ENCODE measurements at places on chromosomes 4 and X.
A peak's percentile ranks its signal among the peaks of the same experiment; 100 is the strongest.

- peak; percentile 42 for DNase-seq
Measured at GRCh38 chr4:83285055-83285407, 433 bp upstream of the COQ2 start.

DNA sequence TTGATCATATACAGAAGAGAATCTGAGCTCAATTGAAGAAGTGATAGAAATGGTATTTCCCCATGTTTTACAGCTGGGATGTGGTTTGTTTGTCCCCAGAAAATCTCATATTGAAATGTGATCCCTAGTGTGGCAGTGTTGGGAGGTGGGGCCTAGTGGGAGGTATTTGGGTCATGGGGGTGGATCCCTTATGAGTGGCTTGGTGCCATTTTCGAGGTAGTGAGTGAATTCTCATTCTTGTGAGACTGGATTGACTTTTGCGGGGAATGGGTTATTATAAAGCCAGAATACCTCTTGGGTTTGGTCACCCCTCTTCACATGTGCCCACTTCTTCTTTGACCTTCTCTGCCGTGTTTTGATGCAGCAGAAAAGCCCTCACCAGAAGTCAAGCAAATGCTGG, 29.6 kb upstream of the PAGE1 start:
- DNase-seq = no peak

- DNase-seq = no peak
Measured at GRCh38 chr4:141391293-141391692, 170.6 kb downstream of the ZNF330 start.

DNA sequence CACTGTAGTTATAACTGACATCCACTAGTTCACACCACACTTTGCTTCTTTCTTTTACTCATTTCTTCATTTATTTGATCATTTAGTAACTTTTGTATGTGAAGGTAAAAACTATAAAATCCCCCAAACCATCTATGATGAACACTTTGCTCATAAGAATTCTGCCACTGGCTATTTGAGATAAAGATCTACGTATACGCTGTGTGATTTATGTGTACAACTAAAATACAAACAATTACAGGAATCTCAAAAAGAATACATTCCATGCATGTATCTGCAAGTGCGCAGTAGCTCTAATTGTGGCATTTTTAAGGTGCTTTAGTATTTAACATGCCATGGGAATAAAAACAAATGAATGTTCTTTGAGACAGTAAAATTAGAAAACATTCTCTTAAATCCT, 156.9 kb upstream of the NAP1L5 start:
- no peak for DNase-seq

DNA sequence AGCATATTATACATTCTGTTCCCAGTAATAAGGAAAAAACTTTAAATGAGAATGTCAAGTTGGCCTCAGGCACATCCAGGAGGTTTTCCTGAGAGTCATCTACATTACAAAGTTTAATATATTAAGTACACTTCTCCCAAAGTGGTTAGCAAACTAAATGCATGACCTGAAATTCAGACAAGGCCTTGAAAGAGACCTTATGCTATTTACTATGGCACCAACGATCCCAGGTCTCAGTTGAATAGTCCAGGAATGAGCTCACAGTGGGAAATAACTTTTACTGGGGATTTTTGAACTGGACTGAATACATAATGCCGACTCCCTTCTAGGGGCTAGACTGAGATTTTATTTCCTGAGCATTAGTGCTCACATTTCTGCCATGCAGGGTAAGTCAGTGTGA, 1577.5 kb upstream of the PCDH7 start:
- no peak for DNase-seq

DNA sequence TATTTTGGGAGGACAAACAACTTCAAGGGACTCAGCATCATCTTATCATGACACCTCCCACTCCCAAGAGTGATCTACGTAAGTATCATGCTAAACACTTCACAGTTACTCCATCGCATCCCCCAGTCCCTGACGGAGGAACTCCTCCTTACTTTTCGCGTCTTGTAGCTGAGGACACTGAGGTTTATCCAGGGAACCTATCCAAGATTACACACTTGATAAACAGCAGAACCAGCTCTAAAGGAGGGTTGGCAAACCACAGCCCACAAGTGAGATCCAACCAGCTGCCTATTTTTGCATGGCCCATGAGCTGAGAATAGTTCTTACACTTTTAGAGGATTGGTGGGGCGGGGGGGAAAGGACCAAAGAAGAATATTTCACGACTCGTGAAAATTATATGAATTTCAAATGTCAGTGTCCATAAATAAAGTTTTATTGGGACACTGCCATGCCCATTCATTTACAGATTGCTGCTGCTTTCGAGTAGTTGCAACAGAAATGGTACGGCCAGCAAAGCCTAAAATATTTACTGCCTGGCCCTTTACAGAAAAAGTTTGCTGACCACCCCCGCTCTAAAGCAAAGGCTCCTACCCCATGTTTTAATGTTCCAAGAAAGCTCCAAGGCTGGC, 47.8 kb downstream of the SEPSECS start:
- DNase-seq = no peak

GRCh38 chr4:99447079-99447478, 11.9 kb upstream of the ADH7 start:
- peak; percentile 1 for DNase-seq

GRCh38 chrX:48802089-48802904, 430 bp downstream of the HDAC6 start:
- DNase-seq = peak; percentile 55

- peak; percentile 38 for DNase-seq
Measured at GRCh38 chrX:130171446-130172126, at the start of gene RAB33A. RAB33A (plus strand) TSS chrX:130171962; CDS start chrX:130172063, 101 bp downstream.

DNA sequence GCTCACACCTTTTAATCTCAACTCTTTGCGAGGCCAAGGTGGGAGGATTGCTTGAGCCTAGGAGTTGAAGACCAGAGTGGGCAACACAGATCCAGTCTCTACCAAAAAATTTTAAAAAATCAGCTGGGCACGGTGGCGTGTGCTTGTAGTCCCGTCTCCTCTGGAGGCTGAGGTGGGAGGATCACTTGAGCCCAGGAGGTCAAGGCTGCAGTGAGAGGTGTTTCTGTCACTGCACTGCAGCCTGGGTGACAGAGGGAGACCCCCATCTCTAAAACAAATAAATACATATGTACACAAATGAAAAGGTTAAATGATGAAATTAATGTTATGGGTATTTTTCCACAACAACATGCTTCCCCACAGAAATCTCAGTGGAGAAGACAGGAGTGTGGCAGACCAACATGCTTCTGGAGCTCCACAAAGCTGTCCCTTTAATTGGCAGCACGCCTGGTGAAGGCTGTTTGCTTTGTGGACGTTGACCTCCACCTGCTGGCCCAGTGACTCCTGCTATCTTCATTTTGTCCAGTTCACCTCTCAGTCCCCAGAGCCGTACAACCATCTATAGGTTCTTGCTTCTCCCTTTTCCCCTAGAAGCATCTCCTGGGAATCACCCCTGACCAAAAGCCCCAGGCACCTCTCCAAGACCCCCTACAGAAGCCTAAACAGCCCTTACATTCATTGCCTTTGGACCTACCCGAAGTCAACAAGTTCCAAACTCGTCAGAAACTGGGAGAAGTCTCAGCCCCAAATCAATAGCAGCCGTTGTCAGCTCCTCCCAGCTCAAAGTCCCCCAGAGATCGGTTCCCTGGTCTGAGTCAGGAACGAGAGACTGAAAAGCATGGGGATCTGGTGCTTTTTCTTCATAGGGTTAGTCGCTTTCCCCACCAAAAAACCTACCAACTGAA, 36.4 kb upstream of the CD99 start:
- no peak for DNase-seq

GRCh38 chr4:156803056-156803455, 168.5 kb downstream of the PDGFC start:
- no peak for DNase-seq

GRCh38 chrX:73965833-73966232, 338.1 kb upstream of the ZCCHC13 start:
- DNase-seq = no peak

DNA sequence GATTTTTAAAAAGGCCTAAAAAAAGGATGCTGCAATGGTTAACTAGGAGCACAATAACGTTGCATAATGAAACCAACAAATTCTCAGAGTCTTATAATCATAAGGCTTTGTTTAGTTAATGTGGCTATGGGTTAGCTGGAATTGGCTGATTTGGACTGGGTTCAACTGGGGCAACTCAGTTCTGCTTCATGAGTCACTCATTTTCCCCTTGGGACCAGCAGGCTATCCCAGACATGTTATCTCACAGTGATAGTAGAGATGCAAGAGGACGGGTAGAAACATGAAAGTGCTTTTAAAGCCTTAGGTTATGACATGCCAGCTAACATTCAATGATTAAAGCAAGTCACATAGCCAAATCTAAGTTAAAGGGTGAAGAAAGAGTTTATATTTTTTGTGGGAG, 189.2 kb upstream of the GK2 start:
- DNase-seq = no peak

DNA sequence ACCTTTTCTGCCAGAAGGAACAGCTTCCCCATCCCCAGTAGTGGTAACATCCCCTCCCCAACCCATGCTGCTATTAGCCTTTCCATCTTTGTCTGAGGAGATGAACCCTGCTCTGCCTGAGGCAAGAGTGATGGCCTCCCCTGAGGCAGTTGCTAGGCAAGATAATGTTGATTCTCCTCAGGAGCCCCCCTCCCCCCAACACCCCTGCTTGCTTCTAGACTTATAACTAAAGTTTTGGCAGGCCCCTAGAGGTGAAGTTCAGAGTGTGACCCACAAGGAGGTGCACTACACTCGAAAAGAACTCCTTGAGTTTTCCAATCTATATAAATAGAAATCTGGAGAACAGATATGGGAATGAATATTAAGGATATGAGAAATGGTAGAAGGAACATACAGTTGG, 962.5 kb downstream of the ADGRL3 start:
- DNase-seq = no peak

GRCh38 chr4:42101446-42101975, 50.9 kb downstream of the BEND4 start:
- DNase-seq = no peak

GRCh38 chr4:108327642-108328382, 159.1 kb upstream of the LEF1 start:
- no peak for DNase-seq

GRCh38 chr4:139511320-139511719, 44.7 kb downstream of the SETD7 start:
- DNase-seq = no peak

DNA sequence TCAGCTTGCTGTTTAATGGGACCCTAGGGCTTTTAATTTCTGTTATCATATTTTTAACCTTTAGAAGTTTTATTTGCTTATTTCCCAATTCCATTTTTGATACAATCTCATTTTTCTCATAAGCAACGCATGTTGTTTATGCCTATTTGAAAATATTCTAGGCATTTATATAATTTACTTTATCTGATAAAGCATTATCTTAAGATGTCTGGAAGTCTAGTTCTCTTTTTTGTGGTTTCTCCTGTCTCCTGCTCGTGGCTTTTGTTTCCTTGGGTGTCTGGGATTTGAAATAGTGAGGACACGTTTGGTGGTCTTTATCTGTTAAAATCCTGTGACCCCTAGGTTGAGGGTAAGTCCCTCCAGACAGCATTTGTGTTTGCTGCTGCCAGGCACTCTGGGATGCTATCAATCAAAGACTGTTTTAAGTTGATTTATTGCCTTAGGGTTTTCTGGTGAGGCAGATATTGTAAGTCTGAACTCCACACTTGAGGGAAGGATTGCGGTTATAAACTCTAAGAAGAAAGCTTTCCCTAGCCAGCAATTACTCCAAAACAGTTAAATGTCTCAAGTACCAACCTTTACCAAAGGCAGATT, 208.0 kb downstream of the PRDM5 start:
- no peak for DNase-seq

GRCh38 chr4:138267835-138268234, 25.7 kb upstream of the SLC7A11 start:
- no peak for DNase-seq

GRCh38 chr4:182495031-182495430, 251.8 kb downstream of the TENM3 start:
- DNase-seq = no peak

GRCh38 chrX:27706526-27706925, 101.3 kb upstream of the MAGEB10 start:
- no peak for DNase-seq

GRCh38 chrX:154321594-154321993, 26.0 kb downstream of the TKTL1 start:
- no peak for DNase-seq

GRCh38 chrX:112147206-112147605, 64.6 kb upstream of the TRPC5 start:
- no peak for DNase-seq

- no peak for DNase-seq
Measured at GRCh38 chr4:112504807-112505206, 11.2 kb downstream of the NEUROG2 start.

- no peak for DNase-seq
Measured at GRCh38 chrX:21723084-21723483, 34.8 kb downstream of the SMPX start.

- DNase-seq = no peak
Measured at GRCh38 chrX:131057706-131058105, 440 bp upstream of the ARHGAP36 start.

DNA sequence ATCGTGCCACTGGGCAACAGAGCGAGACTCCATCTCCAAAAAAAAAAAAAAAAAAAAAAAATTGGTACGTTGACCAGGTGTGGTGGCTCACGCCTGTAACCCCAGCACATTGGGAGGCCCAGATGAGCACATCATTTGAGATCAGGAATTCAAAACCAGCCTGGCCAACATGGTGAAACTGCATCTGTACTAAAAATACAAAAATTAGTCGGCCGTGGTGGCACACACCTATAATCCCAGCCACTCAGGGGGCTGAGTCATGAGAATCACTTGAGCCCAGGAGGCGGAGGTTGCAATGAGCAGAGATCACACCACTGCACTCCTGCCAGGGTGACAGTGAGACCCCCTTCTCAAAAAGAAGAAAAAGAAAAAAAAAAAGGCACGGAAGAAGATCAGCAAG, 24.5 kb downstream of the RBMX start:
- no peak for DNase-seq

DNA sequence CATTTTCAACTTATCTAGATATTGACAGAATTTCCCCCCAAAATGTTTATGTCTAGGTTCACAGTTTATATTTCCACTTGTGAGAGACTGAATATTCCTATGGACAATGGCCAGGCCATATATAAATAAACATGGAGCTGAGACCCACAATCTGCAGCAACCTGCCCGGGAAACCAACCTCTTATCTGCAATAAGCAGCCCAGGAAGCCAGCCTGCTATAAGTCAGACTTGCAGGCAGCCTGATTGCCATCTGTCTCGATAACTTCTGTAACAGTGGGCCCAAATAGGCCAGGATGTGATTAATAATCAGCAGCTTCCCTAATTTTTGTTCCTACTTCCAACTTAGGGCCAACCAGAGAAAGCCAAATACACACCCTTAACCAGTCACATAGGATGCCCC, 5.2 kb upstream of the NAP1L5 start:
- DNase-seq = no peak

DNA sequence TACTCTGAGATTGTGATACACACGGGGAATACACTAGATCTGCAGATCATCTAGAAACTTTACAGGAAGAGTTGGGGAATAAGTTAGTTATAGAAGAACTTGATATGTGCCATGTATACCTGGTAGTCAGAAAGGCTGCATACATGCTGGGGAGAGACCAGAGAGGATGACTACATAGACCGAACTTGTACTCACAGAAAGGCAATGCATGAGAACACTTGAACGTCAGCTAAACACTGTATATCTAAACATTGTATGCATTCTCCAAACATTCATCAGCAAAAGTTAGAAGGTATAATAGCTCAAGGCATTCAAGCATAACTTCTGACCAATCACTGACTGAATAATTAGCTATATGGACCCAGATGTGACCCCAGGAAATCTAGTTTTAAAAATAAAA, 78.0 kb upstream of the PDHA2 start:
- DNase-seq = no peak
